NCI-H2081 (cell line): ENCODE measurements at places on chromosomes 4 and X.
A peak's percentile ranks its signal among the peaks of the same experiment; 100 is the strongest.

DNA sequence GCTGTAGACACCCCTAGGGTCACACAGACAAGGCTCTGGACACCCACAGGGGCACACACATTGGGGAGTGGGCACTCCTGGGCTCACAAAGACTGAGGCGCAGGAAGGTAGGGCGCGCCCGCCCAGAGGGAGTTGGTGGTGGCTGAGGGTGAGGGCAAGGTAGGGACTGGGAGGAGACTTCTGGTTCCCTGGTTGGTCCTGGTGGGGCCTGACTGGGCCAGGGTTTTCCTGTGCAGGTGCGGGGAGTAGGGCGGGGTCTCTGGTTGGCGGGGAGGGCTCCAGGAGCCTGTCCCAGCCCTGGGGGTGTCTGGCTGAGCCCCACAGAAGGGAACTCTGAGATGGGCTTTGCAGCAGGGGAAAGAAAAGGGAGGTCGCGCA is 6.7 kb upstream of the WAS start:
- no peak for DNase-seq

GRCh38 chr4:3193531-3194203 is 55.3 kb upstream of the MSANTD1 start:
- peak; percentile 17 for DNase-seq

DNA sequence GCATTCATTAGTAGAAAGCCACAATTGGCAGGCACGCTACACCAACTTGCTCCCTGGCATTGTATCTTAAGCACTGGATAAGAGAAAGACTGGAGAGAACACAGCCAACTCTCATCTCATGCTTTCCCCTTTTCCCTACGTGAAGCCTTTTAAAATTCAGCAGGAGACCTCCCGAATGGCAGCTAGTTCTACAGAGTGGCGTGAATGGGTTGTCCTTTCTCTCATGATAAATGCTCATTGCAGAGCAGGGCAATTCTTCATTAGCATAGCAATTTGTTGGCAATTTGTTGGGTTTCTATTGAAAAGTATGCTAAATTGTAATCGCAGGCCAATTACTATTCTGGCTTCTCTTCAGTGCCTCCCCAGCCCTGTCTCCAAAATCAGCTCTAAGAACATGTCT is 48.0 kb downstream of the SEPTIN11 start:
- DNase-seq, result no peak

DNA sequence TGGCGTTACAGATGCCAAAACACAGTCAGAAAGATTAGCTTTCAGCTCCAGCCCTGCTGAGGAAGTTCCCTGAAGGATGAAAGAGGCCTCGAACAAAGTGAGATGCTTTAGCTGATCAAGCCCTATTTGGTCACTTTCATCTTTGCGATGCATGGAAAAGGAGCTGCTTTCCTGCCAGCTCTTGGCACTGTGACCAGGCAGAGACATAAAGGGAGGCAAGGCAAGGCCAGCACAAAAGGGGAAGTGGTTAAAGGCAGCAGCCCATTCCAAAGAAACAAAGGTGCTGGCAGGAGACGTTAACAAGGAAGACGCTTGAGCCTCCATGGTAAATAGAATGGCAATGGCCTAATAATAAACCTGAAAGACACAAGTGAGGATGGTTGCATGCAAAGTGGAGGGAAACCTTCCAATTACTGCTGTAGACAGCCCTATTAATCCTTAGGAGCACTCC is 617.1 kb upstream of the INTU start:
- DNase-seq, result no peak

DNA sequence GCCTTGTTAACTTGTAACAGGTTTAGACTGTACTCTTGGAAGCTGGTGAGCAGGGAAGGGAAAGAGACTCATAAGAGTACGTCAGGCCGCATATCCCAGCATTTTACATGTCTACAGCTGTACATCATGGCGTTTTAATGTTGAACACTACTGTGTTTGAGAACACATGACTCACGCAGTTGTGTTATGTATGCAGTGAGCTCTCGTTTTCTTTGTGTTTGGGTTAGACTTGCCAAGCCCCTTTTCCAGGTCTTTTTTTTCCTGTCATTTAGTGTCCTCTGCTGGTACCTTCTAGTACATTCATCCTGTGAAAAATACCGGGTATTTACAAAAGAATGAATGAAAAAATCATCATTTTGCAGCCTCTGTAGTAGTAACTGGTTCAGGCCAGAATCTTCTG is 35.3 kb downstream of the SMS start:
- peak; percentile 12 for DNase-seq

DNA sequence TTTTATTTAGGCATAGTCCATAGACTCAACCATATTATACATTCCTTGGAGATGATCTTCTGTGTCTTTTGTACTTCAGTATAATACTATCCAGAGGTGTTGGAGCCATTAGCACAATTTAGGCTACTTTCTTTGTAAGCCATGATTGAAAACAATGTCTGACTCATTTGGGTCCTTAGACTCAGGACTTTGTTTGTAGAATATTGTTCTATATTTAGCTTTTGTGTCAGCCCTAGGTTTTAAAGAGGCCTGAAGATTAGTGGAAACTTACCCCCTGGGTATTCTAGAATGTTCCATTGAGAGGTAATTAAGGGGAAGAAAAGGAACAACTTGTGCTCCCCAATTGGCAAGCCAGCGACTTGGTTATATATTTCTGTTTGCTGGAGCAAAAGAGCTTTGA is 145.2 kb upstream of the SCML1 start:
- no peak for DNase-seq

GRCh38 chr4:6834867-6835266 is 52.3 kb downstream of the KIAA0232 start:
- no peak for DNase-seq

GRCh38 chr4:105563352-105563751 is 10.9 kb downstream of the ARHGEF38 start:
- no peak for DNase-seq

DNA sequence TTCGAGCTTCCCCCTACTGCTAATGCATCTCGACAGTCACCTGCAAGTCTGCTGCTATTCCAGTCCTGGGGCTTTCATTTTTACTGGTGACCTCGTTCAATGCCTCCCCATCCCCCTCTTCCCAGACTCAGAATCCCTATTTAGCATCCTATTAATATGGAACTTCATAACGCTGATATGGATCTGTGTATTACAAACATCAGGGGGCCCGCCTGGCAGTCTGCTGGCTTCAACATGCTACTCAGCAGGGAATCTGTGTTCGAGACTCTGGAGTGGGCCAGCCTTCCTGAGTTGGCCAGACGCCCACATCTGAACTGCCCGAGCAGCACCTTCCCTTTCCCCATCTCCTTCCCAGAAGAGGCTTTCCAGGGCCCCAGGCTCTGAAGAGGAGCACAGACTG is 173.9 kb upstream of the PPARGC1A start:
- peak; percentile 39 for DNase-seq

GRCh38 chrX:110442635-110443034 is 84.0 kb downstream of the RTL9 start:
- DNase-seq, result peak; percentile 23

GRCh38 chr4:149120331-149121022 is 678.3 kb upstream of the NR3C2 start:
- DNase-seq, result no peak

GRCh38 chrX:55489314-55490009 is at the start of gene USP51:
Gene USP51, minus strand, starts transcription at chrX:55489848. Its CDS starts 909 bp downstream, at chrX:55488939.
- DNase-seq, result no peak

DNA sequence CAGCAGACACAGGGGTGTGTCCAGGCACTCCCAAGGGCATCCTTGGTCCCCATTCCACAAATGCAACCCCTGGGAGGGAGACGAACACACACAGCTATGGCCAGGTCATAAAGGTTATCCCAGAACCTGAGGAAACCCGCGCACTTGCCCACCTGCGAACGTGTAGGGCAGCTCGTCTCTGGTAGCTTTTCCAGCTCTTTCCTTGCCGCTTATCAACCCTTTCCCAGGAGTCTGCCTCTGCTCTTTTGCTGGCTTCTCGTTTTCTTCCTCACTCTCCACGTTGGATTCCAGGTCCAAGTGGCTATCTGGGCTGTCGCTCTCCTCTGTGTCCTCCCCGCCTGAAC is 13.5 kb downstream of the NOP14 start:
- no peak for DNase-seq

- no peak for DNase-seq
These were observed 93.1 kb downstream of the SORCS2 start for GRCh38 chr4:7285244-7286094.

DNA sequence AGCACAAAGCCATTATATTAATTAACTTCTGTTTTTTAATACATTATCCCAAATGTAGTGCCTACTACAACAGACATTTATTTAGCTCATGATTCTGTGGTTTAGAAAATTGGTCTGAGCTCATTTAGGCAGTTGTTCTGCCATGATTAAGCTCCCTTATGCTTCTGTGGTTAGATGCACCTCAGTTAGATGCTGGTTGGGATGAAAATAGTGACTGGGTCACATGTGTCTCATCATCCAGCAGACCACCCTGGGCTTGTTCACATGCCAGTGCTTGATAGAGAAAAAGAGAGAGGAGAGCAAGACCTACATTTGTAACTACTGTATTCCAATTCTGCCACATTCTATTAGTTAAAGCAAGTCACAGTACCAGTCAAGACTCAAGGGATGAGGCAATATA is 376.4 kb upstream of the GNPDA2 start:
- DNase-seq, result no peak

- DNase-seq, result no peak
These were observed 971.7 kb downstream of the FAM133A start for GRCh38 chrX:94645726-94646125.

- peak; percentile 85 for DNase-seq
These were observed 460.9 kb upstream of the FAT1 start for GRCh38 chr4:187184508-187184907.

DNA sequence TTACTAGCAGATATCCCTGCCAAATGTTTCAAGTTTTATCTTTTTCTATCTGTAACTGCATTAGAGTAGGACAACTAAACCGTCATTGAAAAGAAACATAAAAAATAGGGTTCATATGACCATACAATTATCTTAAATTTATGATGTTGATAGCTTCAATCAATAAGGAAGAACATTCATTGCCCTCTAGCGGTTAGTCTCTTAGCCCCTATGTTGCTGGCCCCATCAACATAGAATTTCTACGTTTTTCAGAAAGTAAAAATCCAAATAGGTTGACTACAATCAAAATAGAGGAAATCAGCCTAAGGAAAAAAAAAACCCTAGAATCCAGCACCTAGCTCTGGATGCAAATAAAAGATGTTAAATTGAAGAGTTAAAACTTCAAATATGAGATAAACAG is 225.1 kb upstream of the ITM2A start:
- no peak for DNase-seq

- no peak for DNase-seq
These were observed 10.7 kb downstream of the USP9X start for GRCh38 chrX:41095908-41096307.

- DNase-seq, result peak; percentile 75
These were observed at the start of gene SPIN2B for GRCh38 chrX:57121162-57121755. Gene SPIN2B, minus strand, starts transcription at chrX:57121548.

DNA sequence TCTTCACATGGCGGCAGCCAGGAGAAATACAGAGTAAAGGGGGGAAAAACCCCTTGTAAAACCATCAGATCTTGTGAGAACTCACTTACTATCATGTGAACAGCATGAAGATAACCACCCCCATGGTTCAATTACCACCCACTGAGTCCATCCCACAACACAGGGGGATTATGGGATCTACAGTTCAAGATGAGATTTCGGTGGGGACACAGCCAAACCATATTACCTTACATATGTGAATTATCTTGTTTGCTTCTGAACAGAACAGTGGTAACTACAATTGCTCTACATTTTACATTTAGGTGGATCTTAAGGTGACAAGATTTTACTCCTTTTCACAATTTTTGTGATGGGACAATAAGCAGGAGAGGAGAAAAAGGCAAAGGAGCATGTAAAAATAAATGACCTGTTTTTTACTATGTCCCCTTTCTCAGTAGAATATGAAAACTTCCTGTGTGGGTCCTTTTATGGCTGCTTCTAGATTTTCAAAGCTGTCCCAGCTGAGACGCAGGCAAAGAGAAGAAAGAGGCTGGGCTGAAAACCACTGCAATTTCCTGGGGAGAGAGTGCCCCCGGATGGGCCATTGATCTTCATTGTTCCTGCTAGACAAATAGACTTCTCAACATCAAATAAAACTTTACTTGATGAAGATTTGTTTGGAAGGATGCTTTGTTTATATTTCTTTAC is 45.9 kb upstream of the PGM2 start:
- no peak for DNase-seq

- no peak for DNase-seq
These were observed at the start of gene ARHGAP6 for GRCh38 chrX:11665168-11666111. Gene ARHGAP6, minus strand, starts transcription at chrX:11665920. Its CDS starts 1,092 bp downstream, at chrX:11664828.

- DNase-seq, result no peak
These were observed 27.1 kb downstream of the TMEM271 start for GRCh38 chr4:548976-549375.

DNA sequence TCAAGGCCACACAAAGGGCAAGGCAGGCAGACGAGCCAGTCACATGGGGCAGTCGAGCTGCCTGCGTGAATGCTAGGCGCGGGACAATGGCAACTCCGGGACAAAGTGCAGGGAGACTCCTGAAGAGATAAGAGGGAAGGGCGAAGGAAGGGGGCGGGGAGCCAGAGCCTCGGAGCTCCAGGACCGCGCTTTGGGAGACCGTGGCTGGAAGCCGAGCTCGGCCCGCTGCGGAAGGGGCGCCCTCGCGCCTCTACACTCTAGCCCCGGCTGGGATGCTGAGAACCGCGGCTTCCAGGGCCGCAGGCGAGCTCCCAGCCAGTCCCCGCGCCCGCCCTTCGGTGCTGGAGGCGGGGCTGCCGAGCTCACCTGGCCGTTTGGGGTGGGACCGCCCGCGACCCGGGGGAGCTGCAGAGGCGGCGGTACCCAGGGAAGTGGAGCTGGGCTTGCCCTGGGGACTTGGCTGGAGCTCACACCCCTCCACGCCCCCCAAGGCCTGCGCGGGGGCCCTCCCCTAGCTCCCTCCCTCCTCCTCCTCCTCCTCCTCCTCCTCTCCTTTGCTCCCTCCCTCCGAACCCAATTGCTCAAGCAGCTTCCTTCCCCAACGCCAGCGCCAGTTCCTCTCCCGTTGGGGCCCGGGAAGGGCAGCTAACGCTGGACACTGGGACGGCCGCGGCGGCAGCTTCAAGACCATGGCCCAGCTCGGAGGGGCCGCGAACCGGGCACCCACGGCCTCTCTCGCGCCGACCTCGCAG is at the start of gene SOWAHD:
TSS of gene SOWAHD (plus strand) at position 610 of the 752 bp plus-strand sequence. CDS start at position 690, 80 bp downstream.
- DNase-seq, result peak; percentile 24

DNA sequence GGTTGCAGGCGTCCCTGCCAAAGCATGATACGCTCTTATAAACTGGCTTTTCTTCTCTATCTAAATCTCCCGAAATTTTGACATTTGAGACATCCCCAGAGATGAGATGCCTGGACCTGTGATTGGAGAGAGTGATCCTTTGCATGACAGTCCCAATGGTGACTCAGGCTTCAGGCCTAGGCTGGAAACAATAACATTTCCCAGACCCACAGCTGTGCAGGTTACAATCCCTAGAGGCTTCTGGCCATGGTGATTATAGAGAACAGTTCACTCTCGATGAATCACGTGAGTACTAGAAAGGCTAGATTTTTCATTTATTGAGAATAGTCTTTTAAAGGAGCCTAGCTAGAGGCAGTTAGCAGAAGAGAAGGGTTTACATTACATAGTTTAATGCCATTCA is 75.9 kb downstream of the SPATA18 start:
- no peak for DNase-seq

- DNase-seq, result peak; percentile 81
These were observed 702 bp upstream of the CDKN2AIP start for GRCh38 chr4:183443655-183444213.
